ENCODE measurements at places on chromosomes 7 and 10.

DNA sequence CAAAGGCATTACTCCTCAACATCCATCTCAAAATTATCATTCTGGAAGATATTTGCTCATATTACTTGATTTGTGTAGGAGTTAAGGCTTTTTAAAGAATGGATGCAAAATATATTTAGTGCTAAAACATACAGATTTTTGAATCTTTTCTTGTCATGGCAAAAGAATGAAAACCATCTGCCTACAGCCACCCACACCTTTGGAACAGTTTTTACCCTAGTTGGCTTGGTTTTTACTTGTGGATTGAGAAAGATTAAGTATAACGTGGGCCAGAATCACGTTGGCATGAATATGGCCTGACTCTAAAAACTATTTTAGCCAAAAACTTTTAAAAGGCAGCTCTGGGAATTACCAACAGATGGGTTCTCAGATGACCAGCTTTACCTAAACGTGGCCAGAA lies 128.2 kb downstream of the SPAG6 start:
- no peak for DNase-seq

- no peak for DNase-seq
These were observed 9.7 kb upstream of the BICC1 start for GRCh38 chr10:58502956-58503355.

DNA sequence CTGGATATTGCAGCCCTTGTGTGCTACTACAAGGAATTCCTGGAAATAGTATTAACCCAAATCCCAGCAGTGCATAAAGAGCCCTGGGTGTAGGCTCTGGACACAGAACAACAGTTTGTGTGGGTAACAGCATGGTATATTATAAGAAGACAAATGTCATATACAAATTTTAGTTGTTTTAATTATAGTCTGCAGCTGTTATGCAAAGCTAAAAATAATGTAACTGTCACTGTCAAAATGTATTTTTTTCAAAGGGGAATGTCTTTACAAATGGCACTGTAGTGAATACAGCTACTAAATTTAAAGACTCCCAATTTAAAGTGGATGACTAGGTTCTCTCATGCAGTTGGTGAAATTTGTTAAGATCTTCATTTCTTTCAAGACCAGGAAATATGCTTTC lies 339.0 kb downstream of the GPR37 start:
- DNase-seq, result no peak

GRCh38 chr10:28240400-28240799 lies 62.5 kb downstream of the MPP7 start:
- no peak for DNase-seq

DNA sequence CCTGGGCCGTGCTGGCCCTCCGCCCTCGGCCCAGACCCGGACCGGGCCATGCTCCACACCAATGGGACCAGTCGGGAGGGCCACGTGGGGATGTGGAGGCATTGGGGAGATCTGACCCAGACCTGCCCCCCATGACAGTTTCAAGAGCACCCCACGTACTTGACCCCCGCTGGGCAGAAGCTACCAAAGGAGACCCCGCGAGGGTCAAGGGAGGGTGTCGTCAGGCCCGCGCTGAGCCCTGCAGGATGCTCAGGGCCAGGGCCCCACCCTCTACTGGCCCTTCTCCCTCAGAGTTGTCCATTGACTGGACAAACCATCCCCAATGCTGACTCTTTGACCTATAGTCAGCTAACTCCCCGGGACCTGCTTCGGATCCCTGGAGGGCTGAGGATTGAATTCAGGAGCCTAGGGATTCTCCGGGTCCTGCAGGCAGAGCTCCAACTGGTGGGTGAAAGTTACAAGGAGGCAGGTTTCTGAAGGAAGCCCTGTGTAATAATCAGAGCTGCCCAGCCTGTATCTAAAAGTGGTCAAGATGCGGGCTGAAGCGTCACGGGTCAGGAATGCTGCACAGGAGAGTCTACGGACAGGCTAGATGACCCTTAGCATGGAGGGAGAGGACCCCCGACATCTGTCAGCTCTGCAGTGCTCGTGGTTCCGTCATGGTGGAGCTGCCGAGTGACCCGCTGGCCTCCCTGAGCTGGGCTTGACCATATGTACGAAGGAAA lies 498 bp upstream of the CALHM2 start:
- no peak for DNase-seq

DNA sequence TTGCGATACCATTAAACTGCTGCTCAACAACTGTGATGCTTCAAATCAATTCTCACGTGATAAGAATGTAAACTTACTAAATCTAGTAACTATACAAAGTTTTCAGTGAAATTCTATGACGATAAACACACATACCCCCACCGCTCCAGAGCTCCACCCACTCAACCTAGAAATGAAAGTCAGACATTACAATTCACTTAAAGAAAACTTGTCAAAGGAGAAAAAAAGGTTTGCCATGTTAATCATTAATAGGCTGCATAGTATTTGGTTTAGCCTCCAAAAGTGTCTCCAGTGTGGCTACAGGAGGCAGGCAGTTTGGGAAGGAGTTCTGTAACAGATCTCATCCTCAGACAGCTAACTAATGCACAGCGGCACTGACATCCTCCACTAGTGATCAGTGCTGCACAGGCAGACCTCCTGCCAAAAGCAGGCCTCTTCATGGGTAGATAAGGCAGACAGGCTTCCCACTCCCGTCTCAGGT lies 3.1 kb downstream of the HERPUD2 start:
- peak; percentile 81 for DNase-seq

DNA sequence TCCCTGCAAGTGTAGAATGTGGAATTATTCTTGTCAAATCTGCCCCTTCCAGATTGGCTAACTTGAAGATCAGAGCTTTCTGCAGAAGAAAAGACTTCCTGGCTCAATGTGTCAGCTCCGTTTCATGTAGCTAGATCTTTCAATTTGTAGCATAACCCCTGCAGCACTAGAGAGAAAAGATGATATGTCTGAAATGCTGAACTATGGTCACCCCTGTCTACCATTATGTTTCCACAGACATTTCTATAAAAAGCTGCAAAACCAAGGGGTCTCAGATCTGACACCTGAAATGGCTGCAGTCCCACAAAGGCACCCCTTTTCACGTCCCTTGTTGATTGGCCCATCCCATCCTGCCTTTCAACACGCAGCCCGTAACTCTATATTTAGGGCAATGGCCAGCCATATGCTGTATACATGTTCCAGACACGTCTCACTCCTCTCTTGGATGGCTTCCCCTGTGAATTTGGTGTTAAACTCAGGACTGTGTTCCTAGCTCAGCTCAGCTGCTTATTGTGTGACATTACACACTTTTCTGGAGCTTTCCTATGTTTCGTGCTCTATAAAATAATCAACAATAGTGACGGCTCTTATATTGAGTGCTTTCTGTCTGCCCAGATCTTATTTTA lies 648.6 kb upstream of the CELF2 start:
- DNase-seq, result no peak

GRCh38 chr10:79424221-79425073 lies 21.0 kb downstream of the ZCCHC24 start:
- no peak for DNase-seq

DNA sequence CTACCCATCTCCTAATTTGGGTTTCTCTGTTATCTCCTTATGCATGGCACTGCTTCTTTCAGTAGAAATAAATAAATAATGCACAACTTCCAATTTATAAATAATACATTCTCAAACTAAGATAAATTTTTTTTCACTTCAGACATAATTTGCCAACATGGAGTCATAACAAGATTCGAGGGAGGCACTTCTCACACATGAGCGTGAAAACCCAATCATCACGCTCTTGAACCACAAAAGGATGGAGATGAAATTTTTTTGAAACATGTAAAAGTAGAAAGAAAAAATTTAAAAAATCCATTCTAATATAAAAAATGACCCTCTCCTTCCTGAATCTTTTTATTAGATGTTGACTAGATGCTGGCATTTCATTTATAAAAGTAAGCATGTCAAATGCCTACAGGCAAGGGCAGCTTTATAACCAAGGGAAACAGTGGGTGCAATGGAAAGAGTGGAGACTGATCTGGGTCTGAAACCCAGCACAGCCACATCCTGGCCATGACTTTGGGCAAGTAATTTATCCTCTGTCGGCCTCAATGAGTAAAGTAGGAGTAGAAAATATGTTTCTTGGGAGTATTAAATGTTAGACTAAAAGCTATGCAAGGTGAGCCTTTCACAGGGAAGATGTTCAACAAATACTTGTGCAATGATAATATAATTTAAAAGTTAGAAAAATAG lies 185.0 kb downstream of the STK31 start:
- DNase-seq, result no peak

DNA sequence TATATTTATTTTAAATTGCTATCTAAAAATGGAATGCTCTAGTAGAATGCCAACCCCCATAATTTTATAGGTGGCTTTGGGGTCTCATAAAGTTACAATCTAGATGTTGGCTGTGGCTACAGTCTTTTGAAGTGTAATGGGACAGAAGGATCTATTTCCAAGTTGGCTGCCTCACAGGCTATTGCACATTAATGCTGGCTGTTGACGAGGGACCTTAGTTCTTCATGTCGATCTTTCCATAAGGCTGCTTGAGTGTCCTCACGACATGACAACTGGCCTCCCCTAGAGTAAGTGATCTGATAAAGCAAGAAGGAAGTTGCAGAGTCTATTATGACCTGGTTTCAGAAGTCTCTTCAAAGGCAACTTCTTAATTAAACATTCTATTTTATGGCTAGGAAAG lies 36.3 kb downstream of the WDR11 start:
- no peak for DNase-seq
